GM23248 (cell line): ENCODE measurements at places on chromosomes 11 and 22.

DNA sequence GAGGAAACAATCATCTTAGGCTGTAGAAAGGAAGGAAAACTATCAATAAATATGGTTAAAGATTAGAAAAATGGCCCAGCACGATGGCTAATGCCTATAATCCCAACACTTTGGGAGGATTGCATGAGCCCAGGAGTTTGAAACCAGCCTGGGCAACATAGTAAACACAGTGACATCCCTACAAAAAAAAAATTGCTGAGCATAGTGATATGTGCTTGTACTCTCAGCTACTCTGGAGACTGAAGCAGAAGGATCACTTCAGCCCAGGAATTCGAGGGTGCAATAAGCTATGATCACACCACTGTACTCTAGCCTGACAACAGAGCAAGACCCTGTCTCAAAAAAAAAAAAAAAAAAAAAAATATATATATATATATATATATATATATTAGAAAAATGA is 54.9 kb downstream of the ARFGAP2 start:
- DNase-seq, result no peak

GRCh38 chr11:104916442-104916841 is 18.2 kb upstream of the CASP12 start:
- peak; percentile 5 for DNase-seq

- DNase-seq, result no peak
These were observed 83.3 kb upstream of the PRDM11 start for GRCh38 chr11:45062974-45063635.

DNA sequence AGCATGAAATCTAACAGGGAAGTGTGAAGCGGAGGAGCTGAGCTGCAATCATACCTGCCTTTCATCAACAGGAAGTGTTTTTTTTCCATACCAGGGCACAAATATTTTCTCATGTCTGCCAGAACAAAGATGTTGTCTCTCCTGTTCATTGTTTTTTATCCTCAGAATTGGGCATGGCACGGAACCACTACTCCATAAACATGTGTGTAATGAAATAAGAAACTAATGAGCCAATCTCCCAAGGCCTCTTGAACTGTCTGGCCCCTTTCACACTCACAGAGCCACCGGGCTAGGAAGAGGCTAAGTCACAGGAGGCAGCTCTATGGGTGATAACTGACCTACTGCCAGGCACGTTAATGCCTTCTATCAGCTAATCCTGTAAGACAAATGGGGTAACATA is 124.4 kb downstream of the ETS1 start:
- DNase-seq, result no peak

- DNase-seq, result peak; percentile 69
These were observed 536.6 kb downstream of the SOX6 start for GRCh38 chr11:15819679-15820286.
